ENCODE measurements at places on chromosomes 7 and 10. TPM values are rescaled to one million over a fixed set of nuclear protein-coding genes. Genes with fewer than 3 reads are reported as not detected.

The RNF32 gene
- total RNA-seq, result 0.27 TPM

The MOGAT3 gene
- not detected for total RNA-seq

The SMKR1 gene
- 1.3 TPM for total RNA-seq

The RTKN2 gene
- 0.27 TPM for total RNA-seq

The PNLIPRP3 gene
- not detected for total RNA-seq
